ENCODE measurements at places on chromosomes 4 and X.

GRCh38 chr4:2820216-2820982 lies 23.2 kb upstream of the ADD1 start:
- DNase-seq, result no peak

GRCh38 chrX:15349046-15349445 lies 13.7 kb upstream of the PIGA start:
- no peak for DNase-seq

DNA sequence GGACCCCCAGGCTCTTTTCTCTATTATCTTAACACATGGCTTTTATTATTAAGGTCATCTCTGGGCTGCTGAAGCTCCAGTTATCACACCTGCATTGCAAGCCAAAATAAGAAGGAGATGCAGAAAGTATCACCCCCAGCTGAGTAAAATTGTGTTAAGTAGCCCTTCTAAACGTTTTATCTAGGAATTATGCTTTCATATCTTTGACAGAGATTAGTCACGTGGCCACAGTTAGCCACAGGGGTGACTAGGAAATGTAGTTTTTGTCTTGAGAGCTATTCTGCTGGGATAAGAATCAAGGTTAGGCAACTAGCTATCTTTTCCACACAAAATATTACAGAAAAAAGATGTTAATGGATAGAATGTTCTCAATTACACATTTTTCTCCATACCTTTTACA lies 102.1 kb downstream of the ANXA3 start:
- DNase-seq, result no peak

- no peak for DNase-seq
Measured at GRCh38 chr4:56026596-56026995, 77.9 kb downstream of the CEP135 start.

DNA sequence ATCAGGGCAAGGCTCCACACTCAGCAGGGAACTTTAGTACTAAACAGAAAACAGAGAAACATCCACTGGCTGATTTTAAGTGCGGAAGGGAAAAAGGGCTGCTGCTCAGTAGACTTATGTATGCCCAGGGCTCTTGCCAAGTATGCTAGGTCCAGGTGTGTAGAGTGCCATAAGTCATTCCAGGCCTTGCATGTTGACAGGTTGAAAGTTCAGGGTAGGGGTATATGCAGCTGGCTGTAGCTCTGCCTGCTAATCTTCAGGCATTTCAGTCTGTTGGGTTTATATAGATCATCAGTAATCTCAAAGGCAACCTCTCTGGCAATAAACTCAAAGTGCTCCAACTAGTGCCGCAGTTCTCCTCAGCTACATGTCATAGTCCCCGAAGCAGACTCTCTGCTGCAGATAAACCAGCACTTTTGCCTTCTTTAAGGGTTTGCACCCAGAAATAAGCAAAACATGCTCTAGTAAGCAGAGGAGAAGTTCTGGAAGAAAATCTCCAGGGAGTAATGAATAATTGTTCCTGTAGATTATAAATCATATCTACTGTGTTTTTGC lies 134.9 kb upstream of the GRIA3 start:
- DNase-seq, result no peak

DNA sequence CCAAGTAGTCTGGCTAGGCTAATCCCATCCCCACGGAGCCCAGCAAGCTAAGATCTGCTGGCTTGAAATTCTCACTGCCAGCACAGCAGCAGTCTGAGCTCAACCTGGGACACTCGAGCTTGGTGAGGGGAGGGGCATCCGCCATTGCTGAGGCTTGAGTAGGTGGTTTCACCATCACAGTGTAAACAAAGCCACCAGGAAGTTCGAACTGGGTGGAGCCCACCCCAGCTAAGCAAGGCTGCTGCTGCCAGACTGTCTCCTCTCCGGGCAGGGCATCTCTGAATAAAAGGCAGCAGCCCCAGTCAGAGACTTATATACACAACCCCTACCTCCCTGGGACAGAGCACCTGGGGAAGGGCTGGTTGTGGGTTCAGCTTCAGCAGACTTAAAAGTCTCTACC lies 639.6 kb downstream of the IQCM start:
- no peak for DNase-seq

GRCh38 chr4:109195646-109196045 lies 106.8 kb downstream of the COL25A1 start:
- no peak for DNase-seq

GRCh38 chr4:62209757-62210485 lies 1009.8 kb downstream of the ADGRL3 start:
- DNase-seq, result no peak

DNA sequence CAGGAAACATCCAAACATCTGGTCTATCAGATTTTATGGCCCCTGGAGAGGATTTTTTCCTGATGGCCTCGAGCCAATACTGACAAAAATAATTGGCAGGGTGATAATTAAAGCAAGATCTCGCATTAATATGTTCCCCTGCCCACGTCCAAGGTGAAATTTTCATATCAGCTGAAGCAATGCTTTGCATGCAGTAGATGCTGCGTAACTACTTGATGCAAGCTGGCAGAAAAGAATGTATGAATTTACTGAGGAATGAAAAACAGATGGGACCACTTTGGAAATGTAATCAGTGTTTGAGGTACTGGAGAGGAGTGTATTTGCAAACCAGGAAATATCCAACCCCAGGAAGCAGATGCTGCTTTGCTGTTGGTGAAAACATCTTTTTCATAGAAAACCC lies 36.8 kb upstream of the REST start:
- no peak for DNase-seq

DNA sequence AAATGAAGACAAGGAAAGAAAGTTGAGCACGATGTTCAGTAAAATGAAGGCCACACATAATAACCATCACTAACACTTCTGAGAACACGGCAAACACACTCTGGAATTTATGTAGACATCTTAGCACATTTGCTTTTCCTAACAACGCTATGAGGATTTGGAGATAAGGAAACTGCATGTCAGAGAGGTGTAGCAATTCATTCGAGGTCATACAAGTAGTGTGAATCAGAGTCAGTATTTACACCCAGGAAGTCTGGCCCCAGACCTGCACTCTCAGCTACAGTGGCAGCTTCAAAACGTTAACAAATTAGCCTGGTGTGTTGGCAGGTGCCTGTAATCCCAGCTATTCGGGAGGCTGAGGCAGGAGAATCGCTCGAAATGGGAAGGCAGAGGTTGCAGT lies 253.4 kb downstream of the PDGFC start:
- no peak for DNase-seq

DNA sequence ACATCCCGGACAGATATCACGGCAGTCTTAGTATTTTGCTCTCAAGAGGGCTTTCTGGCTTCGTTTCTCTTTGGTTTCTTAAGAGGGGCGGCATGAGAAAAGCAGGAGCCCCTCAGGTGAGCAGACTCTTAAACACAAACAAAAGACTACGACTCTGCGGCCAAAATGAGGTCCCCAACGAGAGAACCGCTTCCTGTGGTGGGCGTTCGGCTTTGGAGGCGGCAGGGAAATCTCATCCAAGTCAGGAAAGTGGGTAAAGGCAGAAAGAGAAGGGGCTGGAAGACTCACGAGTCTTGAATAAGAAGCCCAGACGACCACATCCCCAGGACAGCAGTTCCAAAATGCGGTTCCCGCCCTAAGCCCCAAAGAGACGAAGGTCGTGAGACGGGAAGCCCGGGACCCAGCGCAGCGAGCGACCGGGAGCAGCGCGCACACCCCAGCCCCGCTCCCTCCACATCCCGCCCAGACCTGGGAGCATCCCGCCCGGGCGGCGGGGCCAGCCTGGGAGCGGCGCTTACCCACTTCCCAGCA lies 409 bp downstream of the UGDH start:
- DNase-seq, result no peak

DNA sequence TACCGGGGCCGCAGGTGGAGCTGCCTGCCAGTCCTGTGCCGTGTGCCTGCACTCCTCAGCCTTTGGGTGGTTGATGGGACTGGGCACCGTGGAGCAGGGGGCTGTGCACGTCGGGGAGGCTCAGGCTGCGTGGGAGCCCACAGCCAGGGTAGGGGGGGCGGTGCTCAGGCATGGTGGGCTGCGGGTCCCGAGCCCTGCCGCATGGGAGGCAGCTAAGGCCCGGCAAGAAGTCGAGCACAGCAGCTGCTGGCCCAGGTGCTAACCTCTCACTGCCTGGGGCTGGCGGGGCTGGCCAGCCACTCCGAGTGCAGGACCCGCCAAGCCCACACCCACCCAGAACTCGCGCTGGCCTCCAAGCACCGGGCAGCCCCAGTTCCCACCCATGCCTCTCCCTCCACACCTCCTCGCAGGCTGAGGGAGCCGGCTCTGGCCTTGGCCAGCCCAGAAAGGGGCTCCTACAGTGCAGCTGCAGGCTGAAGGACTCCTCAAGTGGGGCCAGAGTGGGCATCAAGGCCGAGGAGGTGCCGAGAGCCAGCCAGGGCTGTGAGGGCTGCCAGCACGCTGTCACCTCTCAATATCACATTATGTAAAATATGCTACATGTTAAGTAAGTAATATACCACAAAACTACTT lies 104.1 kb downstream of the COX7B2 start:
- no peak for DNase-seq

DNA sequence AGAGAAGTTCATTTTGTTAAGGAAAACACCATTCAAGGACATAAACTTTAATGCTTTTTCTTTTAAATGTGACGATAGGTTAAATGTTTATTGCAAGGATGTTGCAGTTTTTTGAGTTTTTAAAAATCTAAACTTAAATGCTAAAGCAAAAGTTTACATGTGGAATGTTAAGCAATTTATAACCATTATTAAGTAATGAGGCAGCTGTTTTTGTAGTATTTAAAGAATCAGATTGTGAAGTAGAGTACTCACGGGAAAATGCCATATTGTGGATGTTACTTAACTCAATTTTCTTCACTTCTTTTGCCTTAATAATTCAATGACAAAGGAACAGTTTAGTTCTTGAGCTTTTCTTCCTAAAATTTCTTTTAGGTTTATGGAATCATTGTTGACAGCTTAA lies 43.5 kb downstream of the UBE2K start:
- no peak for DNase-seq

DNA sequence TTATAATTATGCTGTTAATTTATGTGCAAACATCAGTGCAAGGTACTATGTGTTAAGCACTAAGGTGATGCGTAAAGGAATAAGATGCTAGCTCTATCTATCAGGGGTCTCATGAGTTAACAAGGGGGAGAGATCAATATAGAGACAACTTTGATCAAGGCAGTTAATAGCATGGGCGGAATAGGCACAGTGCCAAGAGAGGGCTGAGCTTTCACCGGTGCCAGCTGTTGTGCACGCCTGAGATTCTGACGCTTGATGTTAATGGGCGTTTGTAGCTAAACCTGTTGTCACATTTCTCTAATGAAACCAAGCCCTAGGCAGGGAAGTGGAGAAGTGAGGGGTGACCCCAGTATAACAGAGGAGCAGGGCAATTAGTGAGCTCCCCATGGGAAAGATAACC lies 86.0 kb upstream of the NMU start:
- DNase-seq, result no peak

GRCh38 chrX:139851730-139852129 lies 81.1 kb downstream of the ATP11C start:
- DNase-seq, result no peak

DNA sequence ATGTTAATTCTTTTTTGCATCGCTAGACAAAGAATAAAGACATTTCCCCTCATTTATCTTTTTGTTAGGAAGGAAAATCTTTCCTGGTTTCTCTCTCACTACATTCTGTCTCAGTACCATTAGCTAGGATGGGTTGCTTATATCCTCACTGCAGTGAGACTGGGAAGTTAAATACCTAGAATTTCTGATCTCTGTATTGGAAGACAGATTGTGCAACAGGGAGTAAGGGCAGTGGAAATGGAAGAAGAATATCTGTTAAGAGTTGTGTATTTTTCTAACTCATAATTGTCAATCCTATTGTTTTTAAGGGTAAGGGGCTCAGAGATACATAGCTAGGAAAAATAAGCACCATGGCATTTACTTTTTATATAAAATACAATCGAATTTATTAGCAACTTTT lies 19.6 kb downstream of the PTPN13 start:
- no peak for DNase-seq

GRCh38 chr4:56183344-56183959 lies 203.8 kb downstream of the AASDH start:
- no peak for DNase-seq

- no peak for DNase-seq
Measured at GRCh38 chrX:126551306-126551705, 1.3 kb downstream of the DCAF12L1 start.

GRCh38 chr4:158778712-158779111 lies 9.9 kb downstream of the FNIP2 start:
- no peak for DNase-seq

DNA sequence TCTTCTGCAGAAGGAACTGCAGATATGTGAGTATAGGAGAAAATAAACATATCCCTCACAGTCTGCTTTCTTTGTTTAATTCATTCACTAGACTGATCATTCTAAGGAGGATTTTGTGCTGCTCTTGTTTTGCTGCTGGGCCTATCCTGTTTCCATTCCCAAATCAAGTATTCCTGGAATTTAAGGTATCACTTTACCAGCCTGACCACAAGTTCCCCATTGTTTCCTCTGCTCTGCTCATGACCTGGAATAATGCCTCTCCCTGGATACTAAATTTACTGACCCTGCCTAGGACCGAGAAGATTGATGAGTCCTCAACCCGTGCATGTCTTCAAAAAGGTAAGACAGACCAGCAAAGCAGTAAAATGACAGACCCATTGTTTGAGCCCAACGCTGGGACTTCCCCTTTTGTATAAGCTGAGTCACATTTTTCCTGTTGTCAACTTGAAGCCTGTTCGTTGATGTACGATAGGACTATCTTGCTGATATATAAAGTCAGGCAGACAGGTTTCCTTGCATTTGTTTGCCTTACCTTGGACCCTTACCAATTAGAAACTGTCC lies 85.5 kb upstream of the TET2 start:
- no peak for DNase-seq

DNA sequence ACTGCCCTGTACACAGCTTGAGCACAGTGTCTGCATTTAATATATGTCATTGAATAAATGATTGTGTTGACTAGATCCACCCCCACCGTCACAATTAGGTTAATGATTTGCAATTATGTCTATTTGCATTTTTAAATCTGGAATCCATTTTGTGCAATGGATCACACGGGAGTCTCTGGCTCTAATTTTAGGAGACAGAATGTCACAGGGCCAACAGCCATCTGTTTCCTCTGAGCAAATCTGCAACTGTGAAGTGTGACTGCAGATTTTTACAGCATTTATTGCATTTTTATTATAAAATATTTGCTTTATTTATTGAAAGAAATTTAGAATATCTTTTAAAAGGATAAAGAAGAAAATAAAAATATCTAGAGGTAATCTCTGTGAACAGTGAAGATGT lies 316.8 kb downstream of the HS3ST1 start:
- no peak for DNase-seq

DNA sequence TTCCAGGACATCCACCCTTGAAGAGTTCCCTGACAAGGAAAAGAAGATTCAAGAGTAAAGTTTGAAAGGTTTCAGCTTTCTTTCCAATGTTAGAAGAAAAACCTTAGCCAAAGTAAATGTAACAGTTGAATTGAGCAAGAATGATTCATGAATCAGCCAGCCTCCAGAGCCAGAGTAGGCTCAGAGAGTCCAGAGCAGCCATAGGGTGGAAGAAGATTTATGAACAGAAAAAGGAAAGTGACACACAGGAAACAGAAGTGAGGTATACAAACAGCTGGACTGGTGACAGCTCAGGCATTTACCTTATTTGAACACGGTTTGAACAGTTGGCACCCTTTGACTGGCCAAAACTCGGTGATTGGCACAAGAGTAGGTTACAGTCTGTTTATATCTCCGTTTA lies 63.2 kb downstream of the QDPR start:
- DNase-seq, result no peak

GRCh38 chrX:40953369-40953768 lies 131.9 kb upstream of the USP9X start:
- no peak for DNase-seq

Data from stimulated activated naive CD4-positive, alpha-beta T cell (primary cell).